ENCODE measurements at places on chromosomes 4 and X.
A peak's percentile ranks its signal among the peaks of the same experiment; 100 is the strongest.

- peak; percentile 30 for DNase-seq
Observed at GRCh38 chr4:26878794-26879391, 18.3 kb downstream of the STIM2 start.

- DNase-seq, result no peak
Observed at GRCh38 chr4:182801636-182802035, 115.5 kb downstream of the DCTD start.

GRCh38 chr4:2433609-2434350 is 15.0 kb downstream of the CFAP99 start:
- no peak for DNase-seq

DNA sequence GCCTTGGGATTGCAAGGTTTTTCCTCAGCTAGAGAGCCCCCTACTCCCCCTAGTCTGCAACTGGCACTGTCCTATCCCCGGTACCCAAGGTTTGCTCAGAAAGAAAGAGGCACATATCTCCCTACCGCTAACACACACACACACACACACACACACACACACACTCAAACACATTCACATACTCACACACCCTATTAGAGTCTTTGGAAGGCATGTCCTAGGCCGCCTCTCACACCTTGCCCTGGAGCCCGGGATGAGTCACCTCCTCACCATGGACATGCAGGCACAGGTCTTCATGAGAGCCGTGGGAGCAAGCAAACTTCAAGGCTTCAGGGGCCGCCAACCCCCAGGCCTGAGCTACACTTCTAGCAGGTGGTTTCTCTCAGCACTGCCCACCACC is 49.2 kb downstream of the PJA1 start:
- no peak for DNase-seq

GRCh38 chr4:160202802-160203201 is 1099.9 kb downstream of the RAPGEF2 start:
- DNase-seq, result peak; percentile 6

- no peak for DNase-seq
Observed at GRCh38 chr4:10303291-10303690, 153.9 kb downstream of the ZNF518B start.

DNA sequence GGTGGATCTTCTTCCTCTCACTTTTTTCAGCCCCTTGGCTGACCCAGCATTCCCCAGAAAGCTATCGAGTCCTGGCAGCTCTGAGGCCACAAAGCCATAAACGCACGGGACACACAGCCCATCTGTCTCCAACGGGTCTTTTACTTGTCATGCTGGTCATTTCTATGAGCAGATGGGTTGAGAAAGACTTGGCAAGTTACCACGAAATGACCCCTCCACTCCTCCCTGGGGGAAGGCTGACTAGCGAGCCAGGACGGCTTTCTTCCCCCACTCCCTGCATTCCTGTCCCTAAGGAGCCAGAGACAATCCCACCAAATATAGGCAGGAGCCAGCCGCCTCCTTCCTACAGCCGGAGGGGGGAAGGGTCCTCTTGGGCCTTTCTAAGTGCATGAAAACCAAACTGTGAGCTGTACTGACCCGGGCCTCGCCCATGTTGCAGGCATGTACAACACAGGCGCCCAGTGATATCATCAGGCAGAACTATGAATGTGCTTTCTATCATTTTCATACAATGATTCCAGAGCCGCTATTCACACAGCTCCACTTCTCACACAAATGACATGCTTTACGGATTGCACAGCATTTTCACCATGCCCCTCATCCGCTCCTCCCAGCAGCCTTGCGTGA is 28.6 kb downstream of the AFAP1 start:
- peak; percentile 79 for DNase-seq

DNA sequence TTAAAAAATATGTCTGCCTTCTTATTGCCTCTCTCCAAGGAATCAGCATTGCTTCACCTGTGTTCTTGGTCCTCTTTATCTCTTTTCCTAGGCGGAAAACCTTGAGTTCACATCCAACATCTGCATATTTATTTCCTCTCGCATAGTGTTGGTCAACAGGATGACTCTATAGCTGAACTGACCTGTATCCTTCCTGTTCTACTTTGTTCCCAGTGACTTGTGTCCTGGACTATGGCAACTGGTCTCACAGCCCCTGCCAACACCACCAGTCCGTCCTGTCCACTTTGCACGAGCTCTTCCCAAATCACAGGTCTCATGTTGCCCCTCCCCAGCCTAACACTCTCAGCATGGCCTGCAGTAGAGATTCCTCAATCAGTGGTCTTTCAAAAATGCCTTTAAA is 2.0 kb downstream of the DIPK2B start:
- DNase-seq, result no peak

DNA sequence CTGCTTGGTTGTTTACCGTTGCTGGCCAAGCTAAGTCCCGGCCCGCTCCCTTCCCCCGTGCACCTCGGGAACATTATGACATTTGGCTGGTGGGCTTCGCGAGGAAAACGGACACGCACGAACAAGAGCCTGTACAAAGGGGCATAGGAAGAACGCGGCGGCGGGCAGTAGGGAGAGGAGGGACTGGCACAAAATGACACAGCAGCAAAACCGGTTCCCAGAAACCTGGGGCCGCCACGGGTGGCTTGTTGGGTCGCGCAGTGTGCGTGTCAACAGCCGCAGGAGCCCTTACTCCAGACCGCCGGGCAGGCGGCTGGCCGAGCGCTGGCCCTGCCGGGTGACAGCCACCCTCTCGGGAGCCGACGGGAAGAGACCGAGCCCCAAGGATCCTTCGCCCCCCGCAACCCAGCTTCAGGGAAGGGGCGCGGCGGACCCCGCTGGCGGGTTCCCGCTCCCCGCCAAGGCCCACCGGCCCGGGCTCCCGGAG is 1.6 kb upstream of the LIN54 start:
- DNase-seq, result no peak

- DNase-seq, result peak; percentile 62
Observed at GRCh38 chrX:118847676-118848075, 24.1 kb downstream of the ZCCHC12 start.

DNA sequence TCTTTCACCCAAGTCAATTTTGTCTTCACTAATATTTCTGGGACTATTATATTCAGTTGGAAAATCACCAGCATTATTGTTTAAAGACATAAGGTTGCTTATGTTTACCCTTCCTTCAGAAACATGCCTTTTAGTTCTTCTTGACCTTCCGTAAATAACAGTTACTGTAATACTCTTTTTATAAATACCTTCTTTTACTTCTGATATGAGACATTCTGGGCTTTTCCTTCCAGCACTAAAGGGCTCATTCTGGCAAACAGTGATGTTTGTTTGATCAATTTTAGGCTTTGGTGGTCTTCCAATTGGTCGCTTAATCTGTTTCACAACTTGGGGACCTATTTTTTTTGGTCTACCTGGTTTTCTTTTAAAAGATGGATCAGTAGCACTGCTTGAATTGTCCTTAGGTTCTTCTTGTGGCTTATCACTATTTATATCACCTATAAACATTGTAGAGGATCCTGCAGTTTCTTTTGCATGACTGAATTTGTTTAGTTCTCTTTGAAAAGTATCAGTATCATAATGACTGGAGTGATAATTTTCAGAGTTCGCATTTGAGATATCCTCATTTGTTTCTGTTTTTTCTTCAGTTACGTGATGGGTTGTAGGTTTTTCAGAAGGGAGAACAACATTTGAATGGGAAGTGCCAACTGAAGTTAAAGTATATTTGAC is 64.8 kb downstream of the NCAPG start:
- DNase-seq, result no peak

- peak; percentile 56 for DNase-seq
Observed at GRCh38 chr4:155529272-155529671, 137.4 kb upstream of the GUCY1A1 start.

- no peak for DNase-seq
Observed at GRCh38 chr4:168846414-168846813, 163.6 kb downstream of the CBR4 start.

GRCh38 chr4:3851881-3852280 is 85.7 kb downstream of the ADRA2C start:
- no peak for DNase-seq

DNA sequence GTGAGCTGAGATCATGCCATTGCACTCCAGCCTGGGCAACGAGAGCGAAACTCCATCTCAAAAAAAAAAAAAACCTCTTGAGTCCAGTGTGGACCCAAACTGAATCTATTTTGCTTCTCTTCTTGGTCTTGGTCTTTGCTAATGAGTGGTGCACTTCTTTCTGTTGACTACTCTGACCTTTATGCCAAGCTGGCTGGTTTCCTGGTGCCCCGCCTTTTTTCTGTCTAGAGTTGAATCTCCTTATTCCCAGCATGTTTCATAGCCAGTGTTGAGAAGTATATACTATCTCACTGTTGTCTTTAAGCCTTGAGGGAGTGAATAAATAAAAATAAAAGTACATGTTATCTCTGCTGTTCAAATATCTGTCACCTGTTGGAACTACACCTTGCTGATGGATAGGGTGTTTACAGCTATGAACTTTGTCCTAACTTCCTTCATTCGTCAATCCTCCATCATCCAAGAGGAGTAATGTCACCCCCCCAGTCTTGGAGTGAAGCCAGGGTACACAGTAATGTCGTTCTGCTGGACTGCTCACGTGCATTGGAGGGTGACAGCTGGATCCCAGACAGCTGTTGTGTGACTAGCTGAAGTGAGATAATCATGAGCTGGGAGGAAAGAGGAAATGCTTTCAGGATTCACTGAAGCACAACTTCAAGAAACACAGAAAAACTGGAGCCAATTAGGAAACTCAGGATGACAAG is 99.3 kb upstream of the PRKG2 start:
- DNase-seq, result peak; percentile 50

DNA sequence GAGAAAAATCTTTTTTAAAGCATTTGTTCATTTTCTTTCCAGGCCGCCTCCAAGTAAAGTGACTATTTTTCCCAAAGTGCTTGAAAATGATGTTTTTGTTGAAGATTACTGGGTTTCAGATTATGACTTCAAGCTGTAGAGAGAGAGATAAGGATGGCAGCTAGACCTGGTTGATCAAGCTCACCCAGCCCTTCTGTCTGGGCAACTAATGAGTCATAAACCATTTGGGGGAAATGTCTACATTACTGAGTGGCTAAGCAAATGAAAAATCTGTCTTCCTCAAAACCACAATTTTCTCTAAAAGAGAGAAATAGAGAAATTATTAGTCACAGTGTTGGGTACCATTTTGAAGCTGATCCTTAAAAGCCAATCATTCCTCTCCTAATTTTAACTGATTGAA is 355.4 kb upstream of the CPEB2 start:
- peak; percentile 16 for DNase-seq

GRCh38 chr4:172708184-172708583 is 460.4 kb upstream of the GALNT7 start:
- DNase-seq, result no peak

GRCh38 chr4:141348573-141348972 is 127.9 kb downstream of the ZNF330 start:
- DNase-seq, result no peak

GRCh38 chrX:72169008-72169728 is 12.4 kb upstream of the PIN4 start:
- peak; percentile 22 for DNase-seq

GRCh38 chrX:34586936-34587335 is 70.1 kb downstream of the TMEM47 start:
- DNase-seq, result peak; percentile 7

DNA sequence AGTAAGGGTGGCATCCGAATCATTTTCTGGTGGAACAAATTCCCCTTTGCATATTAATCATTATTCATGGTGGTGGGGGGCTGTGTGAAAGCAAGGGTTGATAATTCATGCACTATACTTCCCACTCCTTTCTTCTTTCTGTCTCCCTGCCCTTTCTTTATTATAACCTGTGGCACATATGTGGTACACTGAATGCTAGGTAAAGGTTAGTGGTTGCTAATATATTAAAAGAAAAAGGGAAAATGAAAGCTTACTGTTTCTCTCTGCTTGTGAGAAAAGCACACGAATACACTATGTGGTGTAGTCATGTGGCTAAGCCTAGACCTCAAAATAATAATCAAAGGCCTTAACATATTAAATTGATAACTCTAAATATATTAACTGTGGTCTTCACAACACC is 178.4 kb upstream of the RPS6KA3 start:
- DNase-seq, result no peak

DNA sequence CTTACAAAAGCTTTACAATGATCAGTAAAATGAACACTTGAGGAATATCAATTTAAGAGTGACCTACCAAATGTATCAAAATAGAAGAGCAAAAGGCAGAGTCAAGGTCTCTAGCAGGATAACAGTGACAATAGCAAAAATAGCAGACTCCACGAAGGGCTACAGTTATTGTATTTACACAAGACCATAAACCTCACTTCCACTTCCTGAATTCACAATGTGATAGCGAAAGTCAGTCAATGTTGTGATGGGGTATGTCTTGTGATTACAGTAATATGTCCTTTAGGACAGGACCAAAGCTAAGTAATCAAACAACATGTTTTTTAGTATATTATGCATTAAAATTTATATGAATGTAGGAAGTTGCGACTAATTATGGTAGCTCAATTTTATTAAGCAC is 139.6 kb downstream of the IQCM start:
- DNase-seq, result no peak

DNA sequence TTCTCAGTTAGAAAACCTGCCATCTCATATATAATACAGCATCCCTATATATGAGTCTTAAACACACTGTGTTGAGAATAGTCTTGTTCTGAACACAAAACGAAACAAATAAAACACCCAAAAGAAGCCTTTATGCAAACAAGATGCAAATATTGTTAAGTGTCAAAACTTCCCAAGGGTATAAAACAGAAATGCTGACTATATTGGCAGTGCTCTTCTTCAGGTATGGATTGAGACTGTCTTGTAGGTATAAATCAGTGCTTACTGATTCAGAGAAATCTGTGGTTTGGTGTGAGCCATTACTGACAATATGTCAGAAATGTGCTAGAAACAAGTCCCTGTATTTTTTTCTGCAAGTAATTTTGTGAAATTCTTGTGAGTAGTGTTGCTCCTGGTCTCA is 82.8 kb upstream of the CTSO start:
- DNase-seq, result no peak

GRCh38 chr4:23631255-23631950 is 258.4 kb downstream of the PPARGC1A start:
- DNase-seq, result no peak

DNA sequence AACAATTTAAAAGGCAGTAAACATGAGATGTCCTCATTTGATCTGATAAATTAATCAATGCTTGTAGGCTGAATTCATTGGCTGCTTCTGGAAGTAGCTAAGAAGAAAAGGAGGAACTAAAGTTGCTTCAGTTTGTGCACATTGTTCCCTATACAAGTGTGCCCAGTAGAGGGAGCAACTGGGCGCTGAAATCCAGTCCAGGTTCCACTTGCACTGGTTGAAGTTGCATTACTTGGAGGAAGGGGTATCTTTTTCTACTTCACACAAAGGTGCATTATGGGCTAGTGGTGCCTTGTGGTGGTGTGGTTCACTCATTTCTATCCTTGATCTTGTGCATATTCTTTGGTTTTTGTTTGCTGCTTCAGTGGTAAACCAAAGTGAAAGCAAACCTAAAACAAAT is 67.9 kb upstream of the SOX3 start:
- DNase-seq, result peak; percentile 16

- peak; percentile 63 for DNase-seq
Observed at GRCh38 chr4:20624793-20625374, 75.4 kb upstream of the PACRGL start.

GRCh38 chr4:98728433-98728832 is 70.0 kb upstream of the TSPAN5 start:
- peak; percentile 63 for DNase-seq

GRCh38 chr4:3834663-3835521 is 68.7 kb downstream of the ADRA2C start:
- DNase-seq, result no peak

GRCh38 chr4:72418458-72418857 is 150.6 kb downstream of the ADAMTS3 start:
- peak; percentile 84 for DNase-seq

Measured in choroid plexus epithelial cell (primary cell).